ENCODE measurements at places on chromosomes 5 and 9. TPM values are rescaled to one million over a fixed set of nuclear protein-coding genes. Genes with fewer than 3 reads are reported as not detected.
A peak's percentile ranks its signal among the peaks of the same experiment; 100 is the strongest.

DNA sequence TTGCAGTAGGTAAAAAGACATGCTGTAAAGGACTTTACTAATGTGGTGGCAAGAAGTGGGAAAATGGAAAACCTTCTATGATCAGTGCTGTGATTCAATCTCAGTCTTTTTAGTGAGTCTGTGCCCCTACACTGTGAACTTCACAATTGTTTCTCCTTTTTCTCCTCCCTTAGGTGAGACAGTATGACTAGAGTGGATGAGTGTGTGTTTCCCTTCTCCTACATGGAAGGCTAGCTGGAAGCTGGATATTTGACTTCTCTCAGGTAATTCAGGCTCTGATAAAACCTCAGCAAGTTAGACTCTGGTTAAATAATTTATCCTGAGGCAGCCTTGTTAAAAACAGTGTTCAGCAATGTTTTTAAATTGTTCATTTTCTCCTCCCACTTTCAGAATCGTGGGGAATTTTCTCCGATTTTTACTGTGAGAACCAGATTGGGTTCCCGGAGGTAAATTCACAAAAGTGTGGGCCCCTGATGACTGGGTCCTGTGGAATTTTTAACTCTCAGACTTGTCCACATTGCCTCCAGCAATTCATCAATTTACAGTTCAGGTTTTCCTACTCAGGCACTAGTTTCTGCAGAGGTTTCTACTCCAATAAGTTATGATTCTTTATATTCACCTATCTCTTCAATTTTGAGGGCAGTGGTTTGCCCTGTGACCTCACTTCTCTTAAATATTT is 149.1 kb upstream of the PIK3R1 start:
- no peak overlapping the region for H3K27ac ChIP-seq
- H3K27me3 ChIP-seq, result no peaks in the 10 kb centered on the region
- no peak for DNase-seq
- no peaks in the 10 kb centered on the region for H3K36me3 ChIP-seq
- no peaks in the 10 kb centered on the region for H3K4me1 ChIP-seq

DNA sequence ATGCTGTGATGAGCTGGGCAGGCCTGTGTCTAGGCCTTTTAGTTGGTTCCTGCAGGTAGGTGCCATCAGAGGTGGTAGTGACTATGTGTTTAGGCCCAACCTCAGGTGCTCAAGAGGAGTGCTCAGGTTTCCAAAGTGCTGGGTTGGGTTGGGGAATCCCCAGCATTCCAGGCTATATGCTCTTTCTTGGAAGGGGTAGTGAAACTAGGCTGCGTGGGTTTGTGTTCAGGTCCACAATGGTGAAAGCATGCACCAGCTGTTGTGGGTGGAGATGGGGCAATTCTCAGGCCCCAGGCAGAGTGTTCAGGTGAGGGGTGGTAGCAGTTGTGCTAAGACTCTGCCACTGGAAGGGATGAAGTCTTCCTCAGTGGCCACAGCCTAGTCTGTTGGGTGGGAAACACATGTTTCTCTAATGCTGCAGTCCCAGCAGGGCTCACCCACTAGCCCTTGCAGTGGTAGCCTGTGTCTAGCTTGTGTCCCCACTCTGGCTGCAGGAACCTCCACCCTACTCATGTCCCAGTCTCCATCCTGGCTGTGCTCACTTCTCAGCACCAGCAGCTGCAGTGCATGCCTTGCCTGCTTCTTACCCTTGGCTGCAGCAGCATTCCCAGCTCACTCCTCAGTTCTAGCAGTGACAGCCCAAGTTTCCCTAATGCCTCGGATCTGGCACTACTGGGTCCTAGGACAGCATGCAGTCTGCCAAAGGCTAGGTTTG is 78.9 kb downstream of the FAM170A start:
- no peak overlapping the region for H3K4me3 ChIP-seq
- no peak for DNase-seq
- H3K27ac ChIP-seq, result no peak overlapping the region
- no peaks in the 10 kb centered on the region for H3K36me3 ChIP-seq
- no peaks in the 10 kb centered on the region for H3K4me1 ChIP-seq
- no peaks in the 10 kb centered on the region for H3K27me3 ChIP-seq

DNA sequence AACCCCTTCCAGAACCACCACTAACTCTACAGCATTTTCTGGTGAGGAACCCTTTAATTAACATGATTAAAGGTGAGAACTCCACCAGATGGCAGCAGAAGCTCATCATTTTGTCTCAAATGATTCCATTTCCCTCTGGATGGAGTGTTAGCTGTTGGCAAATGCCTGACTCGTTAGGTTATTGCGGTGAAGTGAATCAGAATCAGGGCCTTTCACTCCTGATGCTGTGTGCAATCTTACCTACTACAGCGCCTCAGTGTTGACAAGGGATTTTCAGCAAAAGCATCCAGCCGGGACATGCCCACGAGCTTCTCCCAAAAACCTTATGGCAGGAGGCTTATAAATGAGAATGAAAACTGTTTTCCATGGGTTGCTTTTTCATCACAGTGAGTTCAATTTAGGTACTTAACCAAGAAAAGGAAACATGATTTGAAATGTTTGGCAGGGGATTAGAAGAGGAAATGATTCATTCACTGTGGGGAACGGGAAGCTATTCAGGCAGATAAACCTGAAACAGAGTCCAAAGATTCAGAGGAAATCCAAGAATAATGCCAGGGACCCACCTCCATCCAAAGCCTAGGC is 48.0 kb upstream of the CAST start:
- no peaks in the 10 kb centered on the region for H3K36me3 ChIP-seq
- peak; percentile 91 for DNase-seq
- H3K4me1 ChIP-seq, result peaks cover 4% of the 10 kb centered on the region
- no peak overlapping the region for H3K4me3 ChIP-seq
- H3K27ac ChIP-seq, result no peak overlapping the region

DNA sequence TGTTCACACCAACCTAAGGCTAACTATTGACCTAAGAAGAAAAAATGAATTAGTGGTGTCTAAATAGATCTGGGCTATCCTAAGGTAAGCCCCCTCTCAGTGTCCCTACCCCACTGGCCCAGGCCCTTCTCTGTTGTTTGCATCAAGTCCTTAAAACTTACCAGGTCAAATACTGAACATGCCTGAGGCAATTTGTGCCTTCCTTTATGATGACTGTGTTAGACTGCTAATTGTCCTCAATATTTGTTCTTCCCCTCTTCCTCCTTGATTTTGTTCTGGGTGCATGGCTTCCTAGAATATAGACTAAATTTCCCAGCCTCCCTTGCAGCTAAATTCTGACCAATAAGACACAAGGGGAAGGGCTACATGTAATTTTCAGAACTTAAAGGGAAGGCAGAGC is 199.9 kb downstream of the ADAMTS12 start:
- H3K4me3 ChIP-seq, result no peak overlapping the region
- H3K36me3 ChIP-seq, result no peaks in the 10 kb centered on the region
- H3K27ac ChIP-seq, result no peak overlapping the region
- no peaks in the 10 kb centered on the region for H3K4me1 ChIP-seq
- DNase-seq, result no peak

Gene OR1L8
- polyA plus RNA-seq, result not detected

- H3K36me3 ChIP-seq, result no peaks in the 10 kb centered on the region
- H3K4me1 ChIP-seq, result no peaks in the 10 kb centered on the region
- no peaks in the 10 kb centered on the region for H3K27me3 ChIP-seq
- H3K27ac ChIP-seq, result no peak overlapping the region
- no peak overlapping the region for H3K4me3 ChIP-seq
- no peak for DNase-seq
These were observed 514.0 kb upstream of the KLF4 start for GRCh38 chr9:108003526-108003925.

DNA sequence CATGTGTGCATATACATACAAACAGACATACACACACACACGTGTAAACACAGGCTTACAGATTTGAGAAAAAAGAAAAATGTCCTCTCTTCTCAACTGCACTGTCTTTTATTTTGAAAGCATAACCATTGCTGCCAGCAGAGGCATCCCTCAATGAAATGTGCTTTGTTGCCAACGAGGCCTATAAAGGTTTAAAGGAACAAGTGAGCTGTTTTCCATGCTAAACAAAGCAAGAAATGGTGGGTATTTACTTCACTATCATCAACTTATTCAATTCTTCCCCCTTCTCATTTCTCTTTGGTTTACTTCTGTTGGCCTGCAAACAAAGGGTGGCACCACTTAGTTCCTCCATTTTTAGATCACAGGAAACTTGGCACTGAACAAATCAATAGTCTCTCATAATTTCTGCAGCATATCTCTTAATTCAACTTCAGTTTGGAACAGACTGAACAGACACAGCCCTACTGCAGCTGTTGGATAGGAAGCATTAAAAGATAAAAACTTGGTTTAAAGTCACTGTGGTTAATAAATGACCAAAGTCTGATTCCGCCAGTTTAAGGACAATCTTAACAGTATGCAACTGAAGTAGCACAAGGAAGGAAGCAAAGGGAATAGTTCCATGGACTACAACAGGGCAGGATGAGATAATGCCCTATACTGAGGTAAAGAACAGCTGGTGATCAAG is 21.7 kb downstream of the TTC33 start:
- peaks cover 12% of the 10 kb centered on the region for H3K4me1 ChIP-seq
- no peak overlapping the region for H3K27ac ChIP-seq
- peak overlapping the region; percentile 12 for H3K4me3 ChIP-seq

GRCh38 chr5:74357827-74358226 is 282.7 kb downstream of the ENC1 start:
- H3K27ac ChIP-seq, result no peak overlapping the region
- no peak for DNase-seq
- no peaks in the 10 kb centered on the region for H3K4me1 ChIP-seq
- H3K27me3 ChIP-seq, result no peaks in the 10 kb centered on the region
- H3K4me3 ChIP-seq, result no peak overlapping the region

Measured in kidney (tissue), 22 donors.